Neural crest cell (in vitro differentiated cells): ENCODE measurements at places on chromosomes 1 and 21. TPM values are rescaled to one million over a fixed set of nuclear protein-coding genes. Genes with fewer than 3 reads are reported as not detected.

Gene C1QTNF12
- 0.66 and 0.79 TPM in 2 replicates for total RNA-seq

Gene GPX7
- total RNA-seq, result 30.6 and 31.1 TPM in 2 replicates

Gene TMEM240
- 13.4 and 16.9 TPM in 2 replicates for total RNA-seq

Gene PDZK1IP1
- total RNA-seq, result not detected in 2 replicates

DNA sequence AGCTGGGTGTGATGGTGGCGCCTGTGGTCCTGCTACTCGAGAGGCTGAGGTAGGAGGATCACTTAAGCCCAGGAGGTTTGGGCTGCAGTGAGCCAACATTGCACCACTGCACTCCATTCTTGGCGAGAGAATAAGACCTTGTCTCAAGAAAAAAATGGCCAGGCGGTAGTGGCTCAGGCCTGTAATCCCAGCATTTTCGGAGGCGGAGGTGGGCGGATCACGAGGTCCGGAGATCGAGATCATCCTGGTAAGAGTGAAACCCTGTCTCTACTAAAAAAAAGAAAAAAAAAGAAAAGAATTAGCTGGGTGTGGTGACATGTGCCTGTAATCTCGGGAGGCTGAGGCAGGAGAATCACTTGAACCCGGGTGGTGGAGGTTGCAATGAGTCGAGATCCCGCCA lies 11.3 kb downstream of the ATAD3B start:
- no peak overlapping the region for H3K4me3 ChIP-seq
- H3K4me1 ChIP-seq, result no peaks in the 10 kb centered on the region
- H3K36me3 ChIP-seq, result peaks cover 9% of the 10 kb centered on the region
- DNase-seq, result no peak

GRCh38 chr1:94792473-94793295 lies 27.5 kb upstream of the SLC44A3 start:
- no peaks in the 10 kb centered on the region for H3K36me3 ChIP-seq
- H3K27me3 ChIP-seq, result no peaks in the 10 kb centered on the region
- peaks cover 28% of the 10 kb centered on the region for H3K4me1 ChIP-seq
- H3K27ac ChIP-seq, result peak overlapping the region; percentile 69

- no peaks in the 10 kb centered on the region for H3K27me3 ChIP-seq
- no peak overlapping the region for H3K4me3 ChIP-seq
- H3K36me3 ChIP-seq, result no peaks in the 10 kb centered on the region
- DNase-seq, result no peak
- H3K4me1 ChIP-seq, result peaks cover 10% of the 10 kb centered on the region
Observed at GRCh38 chr1:58409890-58410289, 136.6 kb downstream of the OMA1 start.

- H3K36me3 ChIP-seq, result no peaks in the 10 kb centered on the region
- H3K27ac ChIP-seq, result no peak overlapping the region
- H3K27me3 ChIP-seq, result no peaks in the 10 kb centered on the region
- H3K4me1 ChIP-seq, result peaks cover 17% of the 10 kb centered on the region
Observed at GRCh38 chr1:179178183-179178582, 51.3 kb downstream of the ABL2 start.

GRCh38 chr1:148308832-148309458 lies 156.9 kb upstream of the NBPF11 start:
- peaks cover 8% of the 10 kb centered on the region for H3K4me1 ChIP-seq
- no peak overlapping the region for H3K4me3 ChIP-seq
- DNase-seq, result no peak
- H3K27ac ChIP-seq, result no peak overlapping the region
- H3K36me3 ChIP-seq, result peaks cover 6% of the 10 kb centered on the region

- H3K27me3 ChIP-seq, result peaks cover 12% of the 10 kb centered on the region
- no peak for DNase-seq
- H3K27ac ChIP-seq, result no peak overlapping the region
- no peaks in the 10 kb centered on the region for H3K4me1 ChIP-seq
- no peak overlapping the region for H3K4me3 ChIP-seq
Observed at GRCh38 chr1:30572192-30572591, 151.2 kb downstream of the MATN1 start.

- peak; percentile 48 for DNase-seq
- peaks cover 59% of the 10 kb centered on the region for H3K27me3 ChIP-seq
- peaks cover 16% of the 10 kb centered on the region for H3K4me1 ChIP-seq
Observed at GRCh38 chr1:203127666-203128430, at the start of gene ADORA1. Gene ADORA1, plus strand, starts transcription at chr1:203127726. Its CDS starts 1,116 bp downstream, at chr1:203128842.
